CD4-positive, CD25-positive, alpha-beta regulatory T cell (primary cell): ENCODE measurements at places on chromosomes 16 and 17. TPM values are rescaled to one million over a fixed set of nuclear protein-coding genes. Genes with fewer than 3 reads are reported as not detected.

Gene SLC6A4
- total RNA-seq: 0.25 TPM

GRCh38 chr16:27320261-27321012, 6.7 kb downstream of the IL4R start:
- H3K27ac ChIP-seq: peak overlapping the region; percentile 34
- no peaks in the 10 kb centered on the region for H3K27me3 ChIP-seq
- DNase-seq: no peak
- H3K36me3 ChIP-seq: peaks cover 3% of the 10 kb centered on the region
- peaks cover 66% of the 10 kb centered on the region for H3K4me1 ChIP-seq

Gene BANP
- 114 TPM for total RNA-seq

Gene CACNG4
- not detected for total RNA-seq

DNA sequence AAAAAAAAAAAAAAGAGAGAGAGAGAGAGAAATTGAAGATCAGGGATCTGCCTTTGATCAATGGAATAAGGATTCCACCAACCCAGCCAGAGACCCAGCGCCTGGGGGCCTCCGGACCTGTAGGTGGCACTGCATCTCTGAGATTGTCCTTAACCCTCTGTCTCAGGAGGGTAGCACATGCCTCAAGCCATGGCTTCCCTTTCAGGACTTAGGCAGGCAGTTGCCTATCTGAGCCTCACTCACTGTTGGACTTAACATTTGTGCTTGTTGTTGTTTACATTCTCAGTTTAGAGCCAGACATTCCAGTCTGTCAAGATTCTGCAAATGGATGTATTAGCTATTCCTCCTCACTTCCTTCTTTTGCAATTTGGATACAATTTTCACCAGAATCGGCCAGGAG, 5.1 kb upstream of the SCNN1B start:
- H3K4me3 ChIP-seq: no peak overlapping the region
- no peak overlapping the region for H3K27ac ChIP-seq
- H3K36me3 ChIP-seq: no peaks in the 10 kb centered on the region
- H3K4me1 ChIP-seq: no peaks in the 10 kb centered on the region
- no peaks in the 10 kb centered on the region for H3K27me3 ChIP-seq
- DNase-seq: no peak

DNA sequence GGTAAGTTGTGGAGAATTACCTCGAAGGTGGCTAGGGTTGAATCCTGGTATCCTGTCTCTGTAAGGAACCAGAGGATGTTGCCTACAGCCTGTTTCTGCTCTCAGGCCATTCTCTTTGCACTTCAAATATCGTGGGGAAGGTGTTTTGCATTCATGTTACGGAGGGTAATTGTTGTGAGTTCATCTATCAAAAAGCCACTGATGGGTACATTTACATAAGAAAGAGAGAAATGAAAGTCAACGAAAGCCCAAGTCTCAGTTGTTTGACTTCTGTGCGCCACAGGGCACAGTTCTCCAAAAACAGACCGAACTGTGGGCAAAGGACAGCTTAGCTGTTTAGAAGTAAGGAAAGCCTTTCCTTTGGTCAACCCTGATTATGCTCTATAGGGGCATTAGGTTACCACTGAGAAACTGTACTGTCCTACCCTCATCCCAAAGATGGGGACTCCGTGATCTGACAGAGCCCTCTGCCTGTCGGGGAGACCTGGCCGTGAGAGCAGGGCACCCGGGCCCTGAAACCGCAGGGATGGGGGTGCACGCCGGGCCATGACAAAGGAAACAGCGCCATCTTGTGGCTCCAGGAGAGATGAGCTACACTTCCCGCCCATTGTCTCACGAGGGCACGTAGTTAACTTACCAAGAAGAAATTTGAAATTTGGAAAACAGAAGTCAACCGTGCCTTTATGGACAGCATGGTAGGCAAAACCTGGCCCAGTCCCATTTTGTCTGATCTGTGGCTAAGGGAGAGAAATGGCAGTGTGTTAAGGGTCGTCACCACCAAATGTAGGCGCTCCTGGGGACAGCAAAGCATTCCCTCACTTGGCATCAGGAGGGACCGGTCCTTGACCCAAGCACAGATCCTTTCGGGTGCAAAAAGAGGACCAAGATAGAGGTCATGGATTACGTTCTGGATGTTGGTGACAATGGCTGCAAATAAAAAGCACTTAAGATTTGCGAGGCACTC, 74.5 kb upstream of the DYNLRB2 start:
- no peak overlapping the region for H3K4me3 ChIP-seq
- H3K4me1 ChIP-seq: no peaks in the 10 kb centered on the region
- H3K36me3 ChIP-seq: no peaks in the 10 kb centered on the region
- H3K27me3 ChIP-seq: no peaks in the 10 kb centered on the region

Gene OTOA
- not detected for total RNA-seq

Gene LLGL2
- total RNA-seq: 44.1 TPM

DNA sequence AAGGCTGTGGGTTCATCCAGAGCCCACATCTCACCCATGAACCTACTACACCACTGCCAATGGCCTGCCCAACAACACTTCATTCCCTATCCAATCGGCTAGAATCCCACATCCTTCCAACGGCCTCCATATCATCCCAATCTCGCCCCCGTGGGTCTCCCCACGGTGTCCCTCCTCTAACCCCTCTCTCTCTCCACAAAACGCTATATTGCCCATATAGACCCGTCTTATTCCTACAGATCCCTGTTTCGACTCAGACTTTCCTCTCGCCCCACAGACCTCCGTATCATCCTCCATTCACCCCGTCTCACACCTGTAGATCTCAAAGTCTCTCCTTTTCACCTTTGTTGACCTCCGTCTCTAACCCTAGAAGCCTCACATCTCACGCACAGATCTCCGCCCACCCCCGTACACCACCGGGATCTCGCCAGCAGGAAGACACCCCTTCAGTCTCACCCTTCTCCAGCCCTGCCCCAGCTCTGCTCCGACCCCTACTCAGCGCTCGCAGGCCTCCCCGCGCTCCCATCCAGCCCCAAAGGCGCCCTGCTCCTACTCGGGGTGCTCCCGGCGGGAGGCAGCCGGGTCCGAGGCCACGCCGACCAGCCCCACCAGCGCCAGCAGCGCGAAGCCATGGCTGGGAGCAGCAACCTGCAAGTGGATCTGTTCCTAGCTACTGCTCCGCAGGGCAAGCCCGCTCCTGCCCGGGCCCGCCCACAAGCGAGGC, at the start of gene FDXR:
TSS of gene FDXR (minus strand) at position 682 of the 724 bp plus-strand sequence. CDS start at position 632, 50 bp downstream.
- DNase-seq: no peak
- H3K27me3 ChIP-seq: no peaks in the 10 kb centered on the region
- H3K4me3 ChIP-seq: peak within 1 kb of the TSS; percentile 84
- peaks cover 24% of the 10 kb centered on the region for H3K4me1 ChIP-seq

DNA sequence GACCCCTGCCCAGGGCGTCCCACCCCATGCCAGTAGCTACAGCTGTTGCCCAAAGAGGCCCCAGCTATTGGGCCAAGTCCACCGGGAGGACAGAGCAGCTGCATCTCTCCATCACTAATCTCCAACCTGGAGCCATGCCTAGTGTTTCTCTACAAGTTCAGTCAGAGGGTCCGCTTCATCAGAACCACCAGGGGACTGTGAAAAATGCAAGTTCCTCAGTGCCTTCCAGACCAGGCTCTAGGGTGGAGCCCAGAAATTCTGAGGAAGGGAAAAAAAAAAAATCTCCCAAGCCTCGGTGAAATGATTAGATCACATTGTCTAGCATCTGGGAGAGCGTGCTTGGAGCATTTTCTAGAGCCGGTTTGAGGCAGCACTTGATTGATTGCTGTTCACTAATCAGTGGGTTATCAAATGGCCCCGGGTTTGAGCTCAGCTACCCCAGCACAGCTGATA, 22.4 kb upstream of the HERPUD1 start:
- no peak overlapping the region for H3K27ac ChIP-seq
- no peaks in the 10 kb centered on the region for H3K4me1 ChIP-seq
- no peaks in the 10 kb centered on the region for H3K36me3 ChIP-seq

GRCh38 chr16:71625113-71625850, 702 bp upstream of the MARVELD3 start:
- peaks cover 9% of the 10 kb centered on the region for H3K27me3 ChIP-seq
- no peak for DNase-seq
- H3K36me3 ChIP-seq: no peaks in the 10 kb centered on the region
- peaks cover 20% of the 10 kb centered on the region for H3K4me1 ChIP-seq
- no peak overlapping the region for H3K27ac ChIP-seq
- no peak overlapping the region for H3K4me3 ChIP-seq

DNA sequence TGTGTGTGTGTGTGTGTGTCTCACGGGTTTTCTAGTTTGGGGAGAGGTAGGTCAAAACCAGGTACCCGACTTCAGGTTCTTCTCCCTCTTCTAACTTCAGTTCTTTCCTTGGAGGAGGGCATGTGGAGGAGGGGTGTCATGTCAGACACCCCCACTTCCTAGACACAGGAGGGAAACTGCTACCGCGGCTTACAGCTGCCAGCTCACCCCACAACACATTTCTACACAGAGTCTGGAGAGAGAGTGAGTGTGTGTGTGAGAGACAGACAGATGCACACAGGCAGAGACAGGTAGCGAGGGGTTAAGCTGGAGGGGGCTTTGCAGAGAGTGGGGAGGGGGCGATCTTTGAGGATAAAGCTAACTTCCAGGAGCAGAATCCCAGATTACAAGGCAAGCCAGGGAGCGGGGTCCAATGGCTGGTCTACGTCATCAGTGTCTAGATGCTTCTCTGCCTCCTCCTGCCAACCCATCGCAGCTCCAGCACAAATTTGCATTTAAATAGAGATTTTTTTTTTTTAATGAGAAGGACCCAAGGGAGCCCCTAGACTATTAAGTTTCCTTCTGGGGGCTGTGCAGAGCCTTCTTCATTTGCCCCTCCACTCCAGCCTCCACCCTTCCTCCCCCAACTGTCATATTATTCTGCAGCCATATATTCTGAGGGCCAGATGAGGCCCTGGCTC, 48.9 kb downstream of the MRM1 start:
- H3K27me3 ChIP-seq: peaks cover 9% of the 10 kb centered on the region
- H3K4me3 ChIP-seq: no peak overlapping the region
- no peak for DNase-seq
- H3K27ac ChIP-seq: no peak overlapping the region
- no peaks in the 10 kb centered on the region for H3K36me3 ChIP-seq

DNA sequence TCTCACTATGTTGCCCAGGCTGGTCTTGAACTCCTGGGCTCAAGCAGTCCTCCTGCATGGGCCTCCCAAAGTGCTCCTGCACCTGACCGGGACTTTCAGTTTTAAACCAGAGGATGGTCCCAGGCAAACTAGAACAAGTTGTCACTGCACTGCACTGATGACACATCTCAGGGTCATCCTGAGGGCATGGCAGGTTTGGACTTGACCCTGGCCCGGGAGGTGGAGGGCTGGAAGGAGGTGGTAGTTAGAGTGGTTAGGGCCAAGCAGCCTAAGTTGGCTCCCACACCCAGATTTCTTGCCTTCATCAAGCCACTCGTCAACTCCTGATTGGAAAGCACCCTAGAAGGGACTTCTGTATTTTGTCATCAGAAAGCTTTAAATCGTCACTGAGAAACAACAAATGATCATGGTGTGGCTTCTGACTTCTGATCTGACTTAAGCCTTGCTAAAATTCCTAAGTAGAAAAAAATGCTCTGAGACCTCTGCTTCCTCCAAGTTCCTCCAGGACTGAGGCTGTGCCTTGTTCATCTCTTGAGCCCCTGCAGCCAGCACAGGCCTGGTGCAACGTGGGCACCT, 43.5 kb downstream of the EMP2 start:
- H3K4me1 ChIP-seq: no peaks in the 10 kb centered on the region
- H3K4me3 ChIP-seq: no peak overlapping the region
- no peaks in the 10 kb centered on the region for H3K27me3 ChIP-seq
- no peak for DNase-seq
- no peak overlapping the region for H3K27ac ChIP-seq

Gene SEPTIN1
- total RNA-seq: 198 TPM

Gene KRTAP4-12
- total RNA-seq: not detected

Gene MEIOC
- not detected for total RNA-seq

DNA sequence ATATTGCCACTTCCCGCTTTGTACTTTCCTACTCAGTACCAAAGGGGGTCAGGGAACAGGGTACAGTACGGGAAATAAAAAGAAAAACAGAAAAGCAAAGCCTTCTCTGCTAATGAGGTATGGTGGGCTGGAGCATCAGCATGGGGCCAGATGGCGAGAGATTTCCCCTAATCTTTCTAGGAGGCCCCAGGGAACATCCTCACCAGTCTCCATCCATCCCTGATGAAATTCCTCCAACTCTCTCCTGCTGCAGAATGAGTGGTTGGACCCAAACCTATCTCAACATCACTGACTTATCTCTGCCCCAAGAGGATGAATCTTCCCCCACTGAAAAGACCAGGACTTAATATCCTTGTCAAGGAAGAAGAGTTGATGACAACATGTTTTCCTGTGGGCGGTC, 185.6 kb downstream of the C16orf78 start:
- H3K27me3 ChIP-seq: no peaks in the 10 kb centered on the region
- no peak for DNase-seq
- no peak overlapping the region for H3K27ac ChIP-seq
- no peaks in the 10 kb centered on the region for H3K36me3 ChIP-seq

GRCh38 chr17:34366010-34366409, 3.0 kb upstream of the CCL1 start:
- no peak overlapping the region for H3K27ac ChIP-seq
- H3K36me3 ChIP-seq: no peaks in the 10 kb centered on the region
- no peak for DNase-seq
- no peak overlapping the region for H3K4me3 ChIP-seq

GRCh38 chr17:50026837-50027171, 29.1 kb upstream of the ITGA3 start:
- H3K27me3 ChIP-seq: no peaks in the 10 kb centered on the region
- peaks cover 9% of the 10 kb centered on the region for H3K4me1 ChIP-seq
- no peak overlapping the region for H3K27ac ChIP-seq

- H3K4me1 ChIP-seq: peaks cover 63% of the 10 kb centered on the region
- peaks cover 52% of the 10 kb centered on the region for H3K36me3 ChIP-seq
- H3K4me3 ChIP-seq: peak overlapping the region; percentile 21
- no peak overlapping the region for H3K27ac ChIP-seq
- H3K27me3 ChIP-seq: no peaks in the 10 kb centered on the region
- no peak for DNase-seq
Observed at GRCh38 chr17:14316126-14316832, 15.4 kb downstream of the HS3ST3B1 start.

GRCh38 chr17:76121932-76122430, 18.4 kb upstream of the EXOC7 start:
- H3K27me3 ChIP-seq: no peaks in the 10 kb centered on the region
- no peak overlapping the region for H3K27ac ChIP-seq
- peaks cover 9% of the 10 kb centered on the region for H3K4me1 ChIP-seq
- no peaks in the 10 kb centered on the region for H3K36me3 ChIP-seq

GRCh38 chr17:43826206-43826605, 6.7 kb downstream of the MPP3 start:
- H3K27me3 ChIP-seq: no peaks in the 10 kb centered on the region
- H3K4me1 ChIP-seq: no peaks in the 10 kb centered on the region
- H3K27ac ChIP-seq: no peak overlapping the region
- DNase-seq: no peak

- no peaks in the 10 kb centered on the region for H3K36me3 ChIP-seq
- H3K4me3 ChIP-seq: no peak overlapping the region
- DNase-seq: no peak
- H3K27ac ChIP-seq: no peak overlapping the region
Observed at GRCh38 chr16:54053891-54054820, 232.4 kb downstream of the IRX3 start.
